ENCODE measurements at places on chromosomes 13 and 19. TPM values are rescaled to one million over a fixed set of nuclear protein-coding genes. Genes with fewer than 3 reads are reported as not detected.

GRCh38 chr19:39405958-39406655 lies 540 bp upstream of the ZFP36 start:
- H3K36me3 ChIP-seq, result peaks cover 16% of the 10 kb centered on the region
- H3K4me3 ChIP-seq, result peak overlapping the region; percentile 97
- H3K27me3 ChIP-seq, result no peaks in the 10 kb centered on the region

SLC7A9 gene
- total RNA-seq, result 0.32 TPM

MAG gene
- total RNA-seq, result not detected

DNA sequence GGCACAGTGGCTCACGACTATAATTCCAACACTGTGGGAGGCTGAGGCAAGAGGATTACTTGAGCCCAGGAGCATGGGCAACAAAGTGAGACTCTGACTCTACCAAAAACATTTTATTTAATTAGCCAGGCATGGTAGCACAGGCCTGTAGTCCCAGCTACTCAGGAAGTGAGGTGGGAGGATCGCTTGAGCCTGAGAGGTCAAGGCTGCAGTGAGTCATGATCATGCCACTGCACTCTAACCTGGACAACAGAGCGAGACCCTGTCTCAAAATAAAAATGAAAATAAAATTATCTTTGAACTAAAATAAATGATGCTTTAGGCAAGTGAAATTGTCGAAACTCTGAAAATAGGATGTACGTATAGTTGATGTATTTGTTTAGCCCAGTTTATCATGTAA lies 8.2 kb upstream of the CLN5 start:
- H3K27ac ChIP-seq, result no peak overlapping the region
- H3K4me1 ChIP-seq, result peaks cover 10% of the 10 kb centered on the region
- no peaks in the 10 kb centered on the region for H3K36me3 ChIP-seq
